KBM-7 (cell line): ENCODE measurements at places on chromosomes 12 and 14.

DNA sequence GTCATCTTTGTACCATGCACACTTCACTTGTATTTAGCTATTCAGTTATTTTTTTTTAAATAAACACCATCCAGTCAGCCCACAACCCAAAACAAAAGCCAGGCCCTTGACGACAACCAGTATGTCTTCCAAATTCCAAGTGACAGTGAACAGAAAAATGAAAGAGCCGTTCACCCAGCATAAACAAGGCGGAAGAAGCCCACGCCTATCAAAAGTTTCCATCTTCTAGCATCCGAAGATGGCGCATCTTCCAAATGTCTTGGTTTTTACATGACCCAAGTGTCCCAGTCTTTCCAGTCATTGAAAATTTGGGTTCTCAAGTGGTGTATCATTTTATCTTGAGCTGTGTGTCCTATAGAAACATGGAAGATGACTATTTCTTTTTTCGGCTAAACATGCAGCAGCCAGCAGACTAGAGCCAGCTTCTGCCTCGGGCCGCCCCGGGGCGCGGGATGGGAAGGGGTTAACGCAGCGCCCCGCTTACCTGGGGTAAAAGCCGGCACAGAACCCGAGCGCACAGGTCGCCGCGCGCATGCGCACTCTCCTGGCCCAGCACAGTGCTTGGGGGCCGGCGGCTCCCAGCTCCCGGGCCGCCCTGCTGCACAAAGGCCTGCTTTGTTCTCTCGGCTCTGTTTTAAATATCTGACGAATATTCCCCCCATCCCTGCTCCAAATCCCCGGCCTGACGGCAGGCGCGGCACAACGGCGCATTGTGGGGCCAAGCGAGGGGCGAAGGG lies 164.8 kb downstream of the ZFP36L1 start:
- DNase-seq = no peak

GRCh38 chr12:13780453-13780852 lies 200.9 kb downstream of the GRIN2B start:
- no peak for DNase-seq

DNA sequence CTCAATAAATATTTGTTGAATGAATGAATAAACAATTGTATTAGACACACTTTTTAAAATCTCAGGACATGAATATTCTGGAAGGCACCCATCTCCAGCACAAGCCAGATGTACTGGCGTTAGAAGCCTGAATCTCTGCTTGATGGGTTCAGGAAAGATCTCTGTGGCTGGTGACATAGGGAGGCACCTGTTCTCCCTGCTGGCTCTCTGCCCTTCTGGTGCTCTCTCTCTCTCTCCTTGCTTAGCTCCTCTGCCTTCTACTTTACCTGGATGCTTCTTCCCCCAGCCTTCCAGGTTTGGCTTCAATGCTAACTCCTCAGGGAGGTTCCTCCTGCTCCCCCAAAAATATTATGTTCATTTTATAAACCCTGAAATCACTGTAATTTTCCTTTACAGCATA lies 1.5 kb downstream of the CYP46A1 start:
- no peak for DNase-seq

DNA sequence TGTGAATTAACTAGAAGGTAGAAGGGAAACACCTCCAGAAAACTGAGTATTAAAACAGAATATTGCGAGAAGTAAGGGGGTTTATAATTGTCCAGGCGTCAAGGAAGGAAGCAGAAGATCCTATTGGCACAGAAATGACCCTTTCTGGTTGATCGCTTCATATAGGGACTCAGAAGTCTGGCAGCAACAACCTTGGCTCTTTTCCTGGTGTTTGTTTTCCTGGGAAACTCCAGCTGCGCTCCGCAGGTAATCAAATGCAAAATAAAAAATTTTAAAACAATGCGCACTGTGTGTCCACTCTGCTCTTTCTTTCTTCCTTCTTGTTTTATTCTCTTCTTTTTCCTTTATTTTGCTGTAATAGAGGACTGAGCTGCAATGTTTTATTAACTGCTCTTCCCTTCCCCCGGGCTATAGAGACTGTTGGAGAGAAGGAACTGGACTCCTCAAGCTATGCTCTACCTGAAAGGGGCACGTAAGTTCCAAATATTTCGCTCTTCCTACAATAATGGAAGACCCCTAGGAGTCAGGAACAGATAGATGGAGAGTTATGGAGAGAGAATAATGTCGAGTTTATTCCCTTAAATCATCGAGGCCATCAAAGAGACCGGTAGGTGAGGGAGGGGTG lies 737 bp downstream of the SPX start:
- no peak for DNase-seq

DNA sequence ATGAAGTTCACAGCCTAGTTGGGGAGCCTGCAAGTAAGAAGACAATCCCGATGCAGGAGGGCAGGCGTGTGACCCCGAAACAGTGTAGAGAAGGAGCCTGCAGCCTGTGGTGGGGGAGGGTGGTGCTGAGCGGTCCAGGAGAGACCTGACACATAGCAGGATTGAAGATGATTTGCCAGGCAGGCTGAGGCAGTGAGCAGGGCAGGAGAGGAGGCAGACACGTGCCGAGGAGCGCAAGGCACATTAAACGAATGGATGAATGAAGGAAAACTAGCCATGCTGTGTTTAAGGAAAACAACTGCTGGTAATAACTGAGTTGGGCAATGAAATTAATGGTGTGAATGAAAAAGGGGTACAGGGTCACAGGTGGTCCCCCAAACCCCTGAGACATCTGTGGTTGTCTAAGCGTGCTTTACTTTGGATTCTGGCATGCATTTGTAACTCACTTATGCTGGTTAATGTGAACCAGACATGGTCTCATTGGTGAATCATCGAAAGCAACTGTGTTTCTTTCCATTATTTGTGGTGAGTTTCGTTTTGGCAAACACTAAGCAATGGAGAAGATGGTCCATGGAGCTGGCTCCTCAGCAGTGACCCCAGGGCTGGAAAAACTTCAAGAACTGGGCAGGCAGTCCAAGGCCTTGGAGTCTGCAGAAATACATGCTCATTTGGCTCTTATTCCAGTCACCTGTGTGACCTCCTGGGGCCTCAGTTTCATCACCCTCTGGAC lies 96.9 kb upstream of the EVL start:
- no peak for DNase-seq

DNA sequence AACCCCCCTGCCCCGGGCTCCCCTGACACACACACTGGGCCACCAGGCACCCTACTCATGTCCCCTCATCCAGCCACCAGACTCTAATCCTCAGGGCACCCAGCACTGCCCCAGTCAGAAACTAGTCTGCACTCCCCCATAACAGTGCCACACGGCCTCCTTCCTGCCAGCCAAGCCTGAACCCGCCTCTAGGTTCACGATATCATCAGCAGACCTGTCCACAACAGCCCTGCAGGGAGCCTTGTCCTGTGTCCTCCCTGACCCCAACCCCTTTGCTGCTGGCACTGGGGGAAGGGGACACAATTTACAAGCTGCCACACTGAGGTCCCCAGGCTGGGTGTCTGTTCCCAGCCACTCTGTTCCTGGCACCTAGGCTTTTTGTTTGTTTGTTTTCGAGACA lies 33.6 kb downstream of the LTBP2 start:
- DNase-seq = no peak

GRCh38 chr12:53467880-53468279 lies 16.0 kb downstream of the PCBP2 start:
- no peak for DNase-seq

GRCh38 chr12:91065396-91065795 lies 7.6 kb upstream of the KERA start:
- DNase-seq = no peak

GRCh38 chr14:104925214-104925854 lies 655 bp downstream of the PLD4 start:
- peak; percentile 18 for DNase-seq

DNA sequence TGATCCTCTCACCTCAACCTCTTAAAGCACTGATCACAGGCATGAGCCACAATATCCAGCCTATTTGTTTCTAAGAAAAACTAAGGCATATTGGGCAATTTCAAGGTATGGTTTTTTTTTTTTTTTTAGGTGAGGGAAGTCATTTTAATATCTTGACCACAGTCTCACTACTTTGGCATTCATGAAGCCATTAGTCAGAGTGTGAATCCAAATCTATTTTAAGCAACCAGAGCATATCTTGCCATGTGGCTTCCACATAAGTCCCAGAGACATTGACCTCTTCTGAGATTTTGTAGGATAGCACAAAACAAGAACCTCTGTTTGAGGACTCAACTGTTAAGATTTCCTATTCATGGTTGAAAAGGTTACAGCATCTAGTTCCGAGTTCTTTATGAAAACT lies 130.3 kb upstream of the RBM19 start:
- DNase-seq = no peak

DNA sequence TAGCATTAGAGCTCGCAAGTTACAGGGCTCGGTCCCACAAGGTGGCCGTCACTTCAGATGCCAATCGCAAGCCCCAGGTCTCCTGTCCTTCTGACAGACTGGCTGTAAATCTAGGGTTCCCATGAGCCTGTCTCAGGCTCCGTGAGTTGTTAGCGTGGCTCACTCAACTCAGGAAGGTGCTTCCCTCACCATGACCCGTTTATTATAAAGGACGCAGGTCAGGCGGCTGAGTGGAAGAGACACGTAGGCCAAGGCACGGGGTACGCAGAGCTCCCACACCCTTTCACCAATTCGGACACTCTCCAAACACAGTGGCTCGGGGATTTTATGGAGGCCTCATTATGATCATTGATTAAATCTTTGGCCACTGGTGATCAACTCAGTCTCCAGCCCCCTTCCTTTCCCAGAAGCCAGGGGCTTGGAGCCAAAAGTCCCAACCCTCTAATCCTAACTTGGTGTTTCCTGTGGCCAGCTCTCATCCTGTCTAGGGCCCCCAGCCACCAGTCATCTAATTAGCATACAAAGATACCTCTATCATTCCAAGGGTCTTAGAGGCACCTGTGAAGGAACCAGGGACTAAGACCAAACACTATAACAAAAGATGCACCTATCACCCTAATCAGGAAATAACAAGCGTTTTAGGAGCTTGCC lies 25.8 kb upstream of the LRTM2 start:
- DNase-seq = no peak

- DNase-seq = no peak
These were observed 67.0 kb downstream of the C2CD5 start for GRCh38 chr12:22477166-22477893.

DNA sequence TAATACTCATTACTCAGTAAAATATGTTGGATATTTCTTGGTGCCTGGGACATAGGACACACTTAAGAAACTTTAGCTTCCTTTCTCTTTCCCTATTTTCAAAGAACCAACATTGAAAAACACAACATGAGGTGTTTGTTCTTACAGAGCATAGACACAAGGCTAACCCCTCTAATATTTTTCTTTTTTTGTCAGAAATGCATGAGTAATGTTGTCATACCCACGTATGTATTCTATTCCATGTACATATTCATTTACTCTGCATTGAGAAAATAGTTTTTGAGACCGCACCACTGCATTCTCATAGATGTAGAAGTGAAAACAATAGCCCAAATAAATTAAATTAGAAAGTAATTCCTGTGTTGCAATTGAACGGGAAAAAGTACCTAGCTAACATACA lies 13.0 kb downstream of the PAX9 start:
- no peak for DNase-seq

DNA sequence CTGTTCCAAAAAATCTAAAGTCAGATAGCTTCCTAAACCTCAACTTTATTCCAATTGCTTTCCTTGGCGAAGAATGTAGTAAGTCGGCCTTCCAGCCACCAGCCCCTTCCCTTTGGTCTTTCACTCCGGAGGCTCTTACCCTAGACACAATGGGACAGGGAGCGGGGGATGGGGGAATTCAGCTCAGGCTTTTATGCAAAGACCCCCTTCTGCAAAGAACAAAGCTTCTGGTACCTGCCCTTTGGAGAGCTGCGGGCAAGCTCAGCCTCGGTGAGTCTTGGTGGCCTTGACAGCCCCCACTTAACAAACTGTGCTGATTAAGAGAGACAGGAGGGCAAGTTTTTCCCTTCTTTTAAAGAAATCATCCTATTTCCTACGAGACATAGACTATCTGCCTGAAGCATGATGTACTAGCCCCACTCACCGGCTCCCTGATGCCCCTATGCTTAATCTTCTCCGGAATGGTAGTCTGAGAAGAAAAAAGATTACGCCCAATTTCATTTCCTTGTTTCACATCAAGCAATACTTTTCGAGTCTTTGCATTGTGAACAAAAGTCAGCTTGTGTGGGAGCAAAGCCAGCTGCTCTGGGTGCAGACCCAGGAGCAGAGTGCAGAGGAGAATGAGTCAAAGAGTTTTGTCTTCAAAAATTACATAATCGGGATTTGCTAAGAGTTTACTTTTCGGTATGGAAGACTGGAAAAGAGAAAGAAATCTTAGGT lies 1.5 kb upstream of the NANOG start:
- no peak for DNase-seq

- DNase-seq = no peak
These were observed 89.3 kb upstream of the DHRS4 start for GRCh38 chr14:23864259-23864658.

DNA sequence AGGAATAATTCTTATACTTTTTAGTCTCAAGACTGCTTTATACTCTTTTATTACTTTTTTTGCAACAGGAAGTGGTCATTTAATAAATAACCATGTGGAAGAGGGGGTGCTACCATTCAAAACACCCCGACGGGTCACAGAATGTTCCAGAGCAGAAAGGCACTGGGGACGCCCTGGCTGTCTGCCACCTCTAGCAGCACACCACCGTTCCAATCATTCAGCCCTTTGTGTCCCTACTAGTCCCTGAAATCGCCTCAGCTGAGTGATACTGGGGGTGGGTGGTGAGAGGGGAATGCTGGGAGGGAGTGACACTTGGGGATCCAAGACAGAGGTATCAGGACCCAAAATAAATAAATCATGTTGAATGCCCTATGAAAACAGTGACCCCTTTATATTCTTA lies 52.4 kb downstream of the MON2 start:
- DNase-seq = no peak

DNA sequence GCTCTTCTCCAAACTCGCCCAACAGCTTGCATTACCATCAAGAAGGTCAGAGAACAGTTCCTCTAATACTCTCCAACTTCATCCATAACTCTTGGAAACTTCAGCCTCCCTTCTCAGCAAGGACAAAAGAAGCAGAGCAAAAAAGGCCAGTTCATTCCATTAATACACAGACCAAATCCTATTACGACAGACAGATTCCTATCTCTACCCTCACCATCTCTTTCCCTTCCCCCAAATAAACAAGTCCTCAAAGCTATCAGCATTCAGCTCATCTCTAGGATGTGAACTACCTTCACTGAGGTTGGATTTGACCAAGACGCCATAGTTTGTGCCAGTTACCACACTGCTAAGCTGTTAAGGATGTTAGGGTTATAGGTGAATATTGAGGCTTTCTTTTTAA lies 25.2 kb downstream of the SINHCAF start:
- DNase-seq = no peak

GRCh38 chr12:108400056-108400455 lies 60.9 kb upstream of the CMKLR1 start:
- no peak for DNase-seq

- no peak for DNase-seq
These were observed 9.1 kb downstream of the GPR19 start for GRCh38 chr12:12686925-12687324.
